ENCODE measurements at places on chromosomes 4 and X.
A peak's percentile ranks its signal among the peaks of the same experiment; 100 is the strongest.

DNA sequence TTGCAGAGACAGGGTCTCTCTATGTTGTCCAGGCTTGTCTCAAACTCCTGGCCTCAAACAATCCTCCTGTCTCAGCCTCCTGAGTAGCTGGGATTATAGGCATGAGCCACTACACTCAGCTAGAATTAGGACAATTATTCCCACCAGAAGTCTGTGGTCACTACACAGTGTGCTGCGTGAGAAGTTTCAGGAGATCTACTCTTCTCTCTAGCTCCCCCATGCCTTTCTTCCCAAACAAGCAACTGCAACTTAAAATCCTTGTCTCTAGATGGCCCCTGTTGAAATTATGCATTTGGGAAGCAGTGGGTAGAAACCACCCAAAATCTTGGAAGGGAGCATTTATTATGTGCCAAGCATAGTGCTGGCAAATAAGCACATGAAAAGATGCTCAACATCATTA is 21.1 kb upstream of the MAP7D3 start:
- no peak for DNase-seq

- no peak for DNase-seq
Measured at GRCh38 chr4:184968784-184969201, 49.5 kb upstream of the HELT start.

DNA sequence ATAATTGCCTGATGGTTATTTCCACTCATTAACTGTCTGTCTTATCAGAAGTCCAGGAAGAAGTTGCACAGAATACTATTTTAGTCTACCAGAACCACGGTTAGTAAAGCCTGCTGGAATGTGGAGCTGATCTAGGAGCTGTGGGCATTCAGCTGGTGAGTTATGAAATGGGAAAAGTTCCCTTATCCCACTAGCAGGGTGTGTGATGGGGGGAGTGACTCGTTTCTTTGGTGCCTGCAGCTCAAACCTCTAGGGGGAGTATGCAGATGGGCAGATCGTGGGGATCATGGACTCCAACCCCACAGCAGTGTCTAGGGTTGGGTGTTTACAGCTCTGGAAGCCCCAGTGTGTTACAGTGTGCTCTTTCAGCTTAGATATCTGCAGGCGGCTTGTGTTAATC is 305.7 kb upstream of the BOD1L1 start:
- DNase-seq = no peak

GRCh38 chr4:3730422-3731190 is 35.6 kb upstream of the ADRA2C start:
- no peak for DNase-seq

- no peak for DNase-seq
Measured at GRCh38 chr4:141331534-141332358, 111.1 kb downstream of the ZNF330 start.

DNA sequence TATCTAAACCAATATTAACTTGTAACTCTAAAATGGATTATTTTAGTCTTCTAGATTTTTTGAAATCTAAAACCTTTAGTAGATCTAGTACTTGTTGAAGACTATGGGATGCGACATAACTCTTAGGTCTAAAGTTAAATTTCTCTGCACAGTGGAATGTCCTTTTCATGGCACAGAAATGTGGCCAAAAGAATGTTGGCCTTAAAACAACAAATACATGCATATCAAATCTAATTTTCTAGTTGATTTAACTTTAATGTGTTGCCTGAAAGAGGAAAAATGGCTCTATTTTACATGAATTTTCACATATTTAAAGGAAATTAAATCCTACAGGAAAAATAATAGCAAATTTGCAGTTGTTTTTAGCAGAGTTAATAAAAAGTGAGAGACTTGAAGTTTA is 30.3 kb downstream of the NFKB1 start:
- DNase-seq = no peak

- no peak for DNase-seq
Measured at GRCh38 chr4:7861440-7861881, 78.2 kb downstream of the AFAP1 start.

- no peak for DNase-seq
Measured at GRCh38 chr4:147950841-147951240, 219.0 kb downstream of the ARHGAP10 start.

- no peak for DNase-seq
Measured at GRCh38 chrX:63585936-63586335, 199.1 kb downstream of the ARHGEF9 start.

DNA sequence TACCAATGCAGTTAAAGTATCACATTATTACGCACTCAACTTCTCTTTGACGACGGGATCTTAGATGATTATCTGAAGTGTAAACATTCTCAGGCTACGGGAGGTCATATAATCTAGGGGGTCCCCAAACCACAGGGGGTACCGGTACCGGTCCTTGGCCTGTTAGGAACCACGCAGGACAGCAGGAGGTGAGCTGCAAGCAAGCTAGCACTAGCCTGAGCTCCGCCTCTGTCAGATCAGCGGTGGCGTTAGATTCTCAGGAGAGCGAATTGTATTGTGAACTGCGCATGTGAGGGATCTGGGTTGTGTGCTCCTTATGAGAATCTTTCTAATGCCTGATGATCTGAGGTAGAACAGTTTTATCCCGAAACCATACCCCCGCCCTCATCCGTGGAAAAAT is 20.6 kb upstream of the PRR27 start:
- no peak for DNase-seq

DNA sequence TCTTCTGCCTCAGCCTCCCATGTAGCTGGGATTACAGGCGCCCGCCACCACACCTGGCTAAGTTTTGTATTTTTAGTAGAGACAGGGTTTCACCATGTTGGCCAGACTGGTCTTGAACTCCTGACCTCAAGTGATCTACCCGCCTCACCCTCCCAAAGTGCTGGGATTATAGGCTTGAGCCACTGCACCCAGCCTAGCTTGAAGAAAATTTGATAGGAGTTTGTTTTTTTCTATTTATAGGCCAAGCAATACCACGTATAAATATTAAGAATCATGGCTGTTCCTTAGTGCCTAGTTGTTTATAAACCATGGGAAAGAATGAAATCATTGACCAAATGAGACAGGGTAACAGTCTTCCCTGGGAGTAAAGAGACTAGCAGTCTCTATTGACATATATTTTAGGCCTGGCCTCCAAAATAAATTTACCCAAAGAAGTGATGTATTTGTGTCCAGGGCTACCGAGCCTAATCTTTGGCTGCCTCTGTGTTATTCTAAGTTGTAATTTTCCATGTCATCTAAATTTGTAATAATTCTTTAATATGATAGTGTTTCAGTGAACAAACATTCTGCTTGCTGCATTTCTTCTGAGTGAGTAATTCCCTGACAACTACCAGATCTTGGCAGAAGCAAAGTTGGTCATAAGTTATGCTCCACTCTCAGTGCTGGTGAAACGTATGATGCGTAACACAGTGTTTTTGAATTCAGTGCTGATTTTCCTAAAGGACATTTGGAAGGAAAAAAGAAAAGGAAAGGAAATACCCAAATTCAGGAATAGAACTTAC is 10.3 kb downstream of the PKD2 start:
- DNase-seq = no peak

GRCh38 chrX:51440365-51440764 is 56.0 kb downstream of the NUDT11 start:
- DNase-seq = no peak

- no peak for DNase-seq
Measured at GRCh38 chrX:45862801-45863200, 662.1 kb upstream of the DIPK2B start.

GRCh38 chrX:148976571-148977400 is 476.4 kb downstream of the AFF2 start:
- DNase-seq = no peak

DNA sequence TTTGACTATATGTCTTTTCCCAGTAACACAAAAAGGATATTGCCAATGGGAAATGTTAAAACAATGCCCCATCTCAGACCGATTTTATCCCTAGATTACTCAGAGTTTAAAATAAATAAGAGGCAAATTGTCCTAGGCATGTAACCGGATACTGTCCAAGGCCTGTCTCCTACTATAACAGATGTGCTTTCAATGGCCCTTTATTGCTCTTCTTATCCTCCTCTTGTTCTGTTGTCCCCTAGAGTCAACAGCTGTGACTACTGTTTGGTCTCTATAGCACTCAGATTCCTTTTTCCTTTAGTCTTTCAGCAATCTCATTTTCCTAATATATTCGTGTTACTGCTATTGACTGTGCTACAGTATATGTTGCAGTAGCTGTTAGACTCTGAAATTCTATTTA is 66.8 kb upstream of the PLS3 start:
- DNase-seq = no peak

- no peak for DNase-seq
Measured at GRCh38 chrX:98065151-98065550, 1181.4 kb downstream of the RPA4 start.

DNA sequence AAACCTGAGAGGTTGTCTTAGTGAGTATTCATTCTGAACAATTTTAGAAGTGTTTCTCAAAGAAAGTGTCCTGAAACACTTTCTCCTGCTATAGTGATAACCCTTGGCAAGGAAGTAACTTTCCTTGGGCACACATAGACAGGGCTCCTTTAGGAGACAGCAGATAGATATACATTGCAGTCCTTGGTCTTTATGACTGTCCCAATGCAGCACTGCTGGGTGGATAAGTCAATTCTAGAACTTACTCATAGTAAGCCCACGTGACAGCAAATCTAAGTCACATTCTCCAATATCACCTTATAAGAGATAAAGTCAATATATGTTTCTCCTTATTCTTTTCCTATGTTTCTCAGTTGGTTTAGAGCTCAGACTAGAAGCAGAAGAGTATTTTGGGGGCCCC is 46.7 kb downstream of the GPRASP3 start:
- DNase-seq = no peak

DNA sequence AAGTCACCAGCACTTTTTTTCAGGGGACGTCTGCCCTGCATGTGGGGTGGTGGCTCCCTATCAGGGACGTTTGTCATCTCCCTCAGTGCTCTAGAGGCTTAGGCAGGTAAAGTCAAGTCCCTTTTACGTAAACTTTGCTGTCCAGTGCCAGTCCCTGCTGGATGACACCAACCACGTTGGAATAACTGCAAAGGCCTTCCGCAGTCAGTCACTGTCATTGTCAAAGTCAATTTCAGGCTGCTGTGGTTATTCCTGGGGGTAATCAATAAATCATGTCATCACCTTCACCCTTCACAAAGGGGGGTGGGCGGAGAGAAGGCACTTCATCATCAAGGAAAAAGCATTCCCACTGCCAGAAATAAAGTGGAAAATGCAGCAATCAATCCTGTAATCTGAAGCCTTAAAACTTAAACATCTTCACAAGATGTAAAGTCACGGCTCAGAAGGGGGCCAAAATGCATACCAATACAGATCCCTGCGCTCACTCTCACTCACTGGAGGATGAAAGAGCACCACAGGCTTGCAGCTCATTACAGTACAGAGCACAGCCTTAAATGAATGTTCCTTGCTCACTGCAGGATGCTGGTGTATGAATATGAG is 56.2 kb downstream of the CLDN22 start:
- no peak for DNase-seq

GRCh38 chrX:34918856-34919255 is 23.7 kb upstream of the FAM47B start:
- DNase-seq = no peak

DNA sequence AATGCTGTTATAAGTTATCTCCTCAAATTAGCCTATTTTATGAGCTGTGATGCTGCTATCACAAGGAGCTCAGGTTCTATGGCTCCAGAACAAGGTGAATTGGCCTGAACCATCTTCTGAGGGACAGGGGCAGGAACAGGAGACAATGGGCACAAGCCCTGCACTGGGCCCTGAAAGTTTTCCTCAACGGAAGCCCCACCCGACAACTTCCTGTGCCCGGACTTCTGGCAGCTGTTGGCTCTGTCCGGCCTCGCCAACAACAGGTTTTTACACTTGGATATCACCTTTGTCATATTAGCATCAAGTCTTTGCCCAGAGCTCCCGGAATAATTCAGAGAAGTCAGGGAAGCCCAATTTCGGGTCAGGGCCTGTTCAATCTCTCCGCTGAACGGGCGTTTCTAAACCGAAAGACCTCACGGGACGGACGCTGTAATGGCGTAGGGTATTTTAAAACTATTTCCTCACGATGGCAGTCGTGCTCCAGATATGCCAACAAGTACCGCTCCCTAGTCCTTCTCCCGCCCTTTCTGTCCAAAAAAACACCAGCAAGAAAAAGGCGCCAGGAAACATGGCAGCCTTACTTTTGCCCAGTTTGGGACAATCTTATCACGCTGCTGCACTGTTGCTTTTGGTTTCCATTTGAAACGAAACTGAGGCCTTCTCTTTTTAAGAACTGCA is 201.0 kb upstream of the STK26 start:
- DNase-seq = no peak

DNA sequence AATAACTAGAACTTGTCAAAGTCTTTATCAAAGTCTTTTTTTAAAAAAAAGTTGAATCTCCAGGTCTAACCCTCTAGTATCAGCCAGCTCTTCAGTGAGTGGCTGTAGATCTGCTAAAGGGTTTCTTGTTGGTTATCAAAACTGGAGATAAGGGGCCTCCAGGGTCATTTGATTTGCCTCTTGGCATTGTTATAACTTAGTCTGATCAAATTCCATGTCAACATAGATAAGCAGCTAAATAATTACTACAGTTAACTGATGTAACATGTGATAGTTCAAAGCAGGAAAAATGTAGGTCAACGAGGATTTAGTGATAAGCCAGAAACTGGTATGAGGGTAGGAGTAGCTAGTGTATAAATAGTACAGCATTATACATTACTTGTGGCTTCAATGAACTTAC is 465.1 kb downstream of the PDHA2 start:
- no peak for DNase-seq

DNA sequence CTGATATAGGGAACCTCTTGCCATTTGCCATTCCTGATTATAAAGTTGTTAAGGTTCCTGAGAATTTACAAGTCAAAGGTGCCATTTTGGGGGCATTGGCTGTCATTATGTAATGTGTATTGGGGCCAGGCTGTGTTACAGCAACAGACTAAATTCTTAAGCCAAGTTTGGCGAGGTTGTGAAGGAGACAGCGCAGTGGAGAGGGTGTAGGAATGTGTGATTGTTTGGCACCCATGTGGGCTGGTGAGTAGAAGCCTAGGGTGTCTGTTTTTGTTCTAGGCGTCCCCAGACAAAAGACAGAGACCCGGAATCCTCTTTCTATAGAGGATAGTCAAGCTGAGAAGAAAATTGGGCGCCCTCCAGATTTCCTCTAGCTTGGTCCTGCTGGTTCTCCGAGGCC is 2535.3 kb downstream of the PCDH7 start:
- no peak for DNase-seq

DNA sequence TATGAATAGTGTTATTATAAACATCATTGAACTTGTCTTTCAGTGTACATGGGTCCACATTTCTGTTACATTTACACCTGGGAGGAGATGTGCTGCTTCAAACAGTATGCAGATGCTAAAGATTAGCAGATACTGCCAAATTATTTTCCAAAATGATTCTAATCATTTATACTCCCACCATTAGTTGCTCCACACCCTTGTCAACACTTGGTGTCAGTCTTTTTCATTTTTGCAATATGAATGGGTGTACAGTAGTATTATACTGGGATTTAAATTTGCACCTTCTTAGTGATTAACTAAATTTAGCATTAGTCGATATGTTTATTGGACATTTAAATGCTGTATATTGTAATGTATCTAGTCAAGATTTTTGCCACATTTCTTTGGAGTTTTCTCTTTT is 131.6 kb upstream of the GRID2 start:
- peak; percentile 17 for DNase-seq
